ENCODE measurements at places on chromosomes 3 and 15.
A peak's percentile ranks its signal among the peaks of the same experiment; 100 is the strongest.

DNA sequence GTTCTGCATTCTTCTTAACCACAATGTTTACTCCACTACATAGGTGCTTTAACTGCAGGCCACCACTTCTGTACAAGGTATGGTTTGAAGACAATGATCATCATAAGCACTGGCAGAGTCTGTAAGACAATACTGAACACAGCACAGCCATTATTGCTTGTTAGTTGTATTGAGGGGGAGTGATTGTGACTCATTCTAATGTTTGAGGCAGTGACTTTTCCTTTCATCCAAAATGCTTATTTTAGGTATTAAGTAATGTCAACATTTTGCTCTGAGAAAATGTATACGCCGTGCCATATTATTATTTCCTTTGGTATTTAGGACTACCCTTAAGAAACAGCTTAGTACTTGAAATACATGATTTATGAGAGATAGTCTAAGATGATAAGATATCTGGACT, 618.2 kb upstream of the ZNF717 start:
- H3K27ac ChIP-seq: no peak overlapping the region
- H3K36me3 ChIP-seq: no peaks in the 10 kb centered on the region
- no peaks in the 10 kb centered on the region for H3K4me1 ChIP-seq
- no peaks in the 10 kb centered on the region for H3K27me3 ChIP-seq
- no peak for DNase-seq

GRCh38 chr3:18902081-18902793, 246.1 kb upstream of the KCNH8 start:
- no peak for DNase-seq
- H3K27me3 ChIP-seq: no peaks in the 10 kb centered on the region
- no peak overlapping the region for H3K27ac ChIP-seq
- H3K4me3 ChIP-seq: no peak overlapping the region
- H3K4me1 ChIP-seq: no peaks in the 10 kb centered on the region

GRCh38 chr3:55516392-55517030, 29.4 kb upstream of the WNT5A start:
- no peak overlapping the region for H3K27ac ChIP-seq
- H3K27me3 ChIP-seq: peaks cover 43% of the 10 kb centered on the region
- no peak overlapping the region for H3K4me3 ChIP-seq
- no peak for DNase-seq

DNA sequence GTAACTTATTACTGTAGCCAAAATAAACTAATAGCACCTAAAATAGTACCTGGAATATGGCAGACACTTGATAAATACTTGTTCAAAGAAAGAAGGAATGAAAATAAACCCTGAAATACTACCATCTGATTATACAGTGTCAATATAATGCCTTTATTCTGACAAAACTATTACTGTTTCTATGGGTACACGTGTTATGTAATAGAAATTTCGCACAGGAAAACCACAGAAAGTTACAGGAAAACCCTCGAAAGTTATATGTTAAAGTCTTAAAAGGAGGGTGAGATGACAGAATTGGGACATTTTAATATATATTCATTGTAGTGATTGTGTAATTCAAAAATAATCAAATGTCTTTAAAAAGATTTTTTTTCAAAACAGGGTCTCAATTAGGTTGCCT, 28.8 kb downstream of the ETFA start:
- H3K4me3 ChIP-seq: no peak overlapping the region
- H3K27me3 ChIP-seq: no peaks in the 10 kb centered on the region
- peaks cover 4% of the 10 kb centered on the region for H3K4me1 ChIP-seq
- no peak for DNase-seq
- no peak overlapping the region for H3K27ac ChIP-seq

DNA sequence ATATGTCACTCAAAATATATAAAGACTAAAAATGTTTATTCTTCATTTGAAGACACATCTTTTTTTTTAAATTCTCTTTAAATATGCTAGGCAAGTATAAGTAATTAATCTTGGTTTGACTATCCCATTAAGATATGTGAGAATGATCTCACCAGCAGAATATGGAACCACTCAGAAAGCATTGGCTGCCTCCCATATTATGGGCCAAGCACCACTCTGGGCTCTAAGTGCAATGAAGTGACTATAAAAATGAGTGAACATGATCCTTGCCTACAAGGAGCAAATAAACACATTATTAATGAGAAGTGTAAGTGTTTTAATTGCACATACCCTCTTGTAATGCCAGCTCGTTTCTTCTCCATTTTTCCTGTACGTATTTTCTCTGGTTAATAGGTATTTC, 328.5 kb downstream of the NAALADL2 start:
- DNase-seq: no peak
- no peaks in the 10 kb centered on the region for H3K27me3 ChIP-seq
- H3K27ac ChIP-seq: no peak overlapping the region
- no peaks in the 10 kb centered on the region for H3K36me3 ChIP-seq

DNA sequence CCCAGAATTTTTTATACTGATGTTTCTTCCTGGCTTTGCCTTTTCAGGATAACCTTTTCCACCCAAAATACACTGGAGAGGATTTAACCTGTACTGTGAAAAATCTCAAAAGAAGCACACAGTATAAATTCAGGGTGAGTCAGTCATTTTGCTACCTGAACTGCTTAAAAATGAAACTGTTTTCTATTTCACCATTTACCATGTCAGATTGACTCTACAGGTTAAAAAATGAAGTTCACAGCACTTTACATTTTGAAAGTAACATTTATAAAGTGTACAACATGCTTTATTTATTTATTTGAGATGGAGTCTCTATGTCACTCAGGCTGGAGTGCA, 115.2 kb downstream of the GHSR start:
- H3K36me3 ChIP-seq: peaks cover 46% of the 10 kb centered on the region
- H3K27ac ChIP-seq: no peak overlapping the region
- peaks cover 5% of the 10 kb centered on the region for H3K4me1 ChIP-seq
- no peak for DNase-seq
- H3K27me3 ChIP-seq: no peaks in the 10 kb centered on the region

GRCh38 chr3:61371123-61371522, 119.9 kb upstream of the FHIT start:
- no peak overlapping the region for H3K4me3 ChIP-seq
- H3K27me3 ChIP-seq: no peaks in the 10 kb centered on the region
- H3K27ac ChIP-seq: no peak overlapping the region
- no peaks in the 10 kb centered on the region for H3K36me3 ChIP-seq

GRCh38 chr15:42226648-42227047, 18.5 kb upstream of the VPS39 start:
- no peaks in the 10 kb centered on the region for H3K27me3 ChIP-seq
- no peaks in the 10 kb centered on the region for H3K4me1 ChIP-seq
- H3K27ac ChIP-seq: no peak overlapping the region
- no peak for DNase-seq
- H3K36me3 ChIP-seq: peaks cover 86% of the 10 kb centered on the region

GRCh38 chr15:75178171-75178937, 23.3 kb upstream of the C15orf39 start:
- peak overlapping the region; percentile 71 for H3K27ac ChIP-seq
- no peaks in the 10 kb centered on the region for H3K36me3 ChIP-seq
- H3K27me3 ChIP-seq: no peaks in the 10 kb centered on the region

GRCh38 chr15:71422530-71423259, 307.4 kb downstream of the THSD4 start:
- H3K4me1 ChIP-seq: no peaks in the 10 kb centered on the region
- no peaks in the 10 kb centered on the region for H3K27me3 ChIP-seq
- DNase-seq: no peak
- H3K27ac ChIP-seq: no peak overlapping the region
- no peaks in the 10 kb centered on the region for H3K36me3 ChIP-seq

- no peak overlapping the region for H3K4me3 ChIP-seq
- H3K27ac ChIP-seq: no peak overlapping the region
- no peaks in the 10 kb centered on the region for H3K36me3 ChIP-seq
These were observed 2.2 kb upstream of the SLC12A8 start for GRCh38 chr3:125214738-125215137.

GRCh38 chr15:67607959-67608637, 65.6 kb downstream of the MAP2K5 start:
- H3K4me1 ChIP-seq: no peaks in the 10 kb centered on the region
- H3K4me3 ChIP-seq: no peak overlapping the region
- H3K27me3 ChIP-seq: no peaks in the 10 kb centered on the region
- DNase-seq: no peak
- no peak overlapping the region for H3K27ac ChIP-seq

- H3K27me3 ChIP-seq: no peaks in the 10 kb centered on the region
- no peaks in the 10 kb centered on the region for H3K36me3 ChIP-seq
- no peaks in the 10 kb centered on the region for H3K4me1 ChIP-seq
- H3K4me3 ChIP-seq: no peak overlapping the region
- DNase-seq: no peak
These were observed 27.0 kb upstream of the PEX5L start for GRCh38 chr3:180063783-180064182.

DNA sequence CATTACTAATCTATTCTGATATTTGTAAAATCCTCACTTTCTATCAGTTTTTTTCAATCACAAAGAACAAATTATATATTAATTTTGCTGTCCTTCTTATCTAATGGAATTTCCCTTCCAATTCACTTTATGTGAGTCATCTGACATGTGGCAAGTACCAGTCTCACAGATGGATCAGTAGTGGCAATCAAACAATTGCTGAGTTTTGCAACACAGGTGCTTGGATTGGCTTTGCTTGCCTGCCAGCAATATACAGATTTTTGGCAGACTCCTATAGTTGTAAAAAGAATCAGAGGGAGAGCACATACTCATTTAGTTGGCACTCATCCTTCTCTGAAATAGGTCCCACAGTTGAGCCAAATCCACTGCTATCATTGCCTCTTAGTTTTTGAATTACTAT, 83.7 kb downstream of the BCHE start:
- no peak overlapping the region for H3K4me3 ChIP-seq
- no peaks in the 10 kb centered on the region for H3K4me1 ChIP-seq
- no peaks in the 10 kb centered on the region for H3K27me3 ChIP-seq
- no peak overlapping the region for H3K27ac ChIP-seq
- DNase-seq: no peak

- no peaks in the 10 kb centered on the region for H3K4me1 ChIP-seq
- H3K36me3 ChIP-seq: no peaks in the 10 kb centered on the region
- DNase-seq: no peak
These were observed 14.4 kb upstream of the TMC3 start for GRCh38 chr15:81388436-81388770.
